ENCODE measurements at places on chromosomes 4 and X. TPM values are rescaled to one million over a fixed set of nuclear protein-coding genes. Genes with fewer than 3 reads are reported as not detected.

GRCh38 chr4:73127839-73128453 is 58.4 kb upstream of the COX18 start:
- DNase-seq, result no peak

Gene AKAP4
- total RNA-seq, result not detected

Gene MAGEA8
- total RNA-seq, result not detected

GRCh38 chrX:12206413-12206812 is 68.1 kb downstream of the FRMPD4 start:
- no peak for DNase-seq

- DNase-seq, result no peak
Measured at GRCh38 chrX:46634577-46634976, 61.0 kb downstream of the CHST7 start.

Gene CLDN22
- not detected for total RNA-seq

DNA sequence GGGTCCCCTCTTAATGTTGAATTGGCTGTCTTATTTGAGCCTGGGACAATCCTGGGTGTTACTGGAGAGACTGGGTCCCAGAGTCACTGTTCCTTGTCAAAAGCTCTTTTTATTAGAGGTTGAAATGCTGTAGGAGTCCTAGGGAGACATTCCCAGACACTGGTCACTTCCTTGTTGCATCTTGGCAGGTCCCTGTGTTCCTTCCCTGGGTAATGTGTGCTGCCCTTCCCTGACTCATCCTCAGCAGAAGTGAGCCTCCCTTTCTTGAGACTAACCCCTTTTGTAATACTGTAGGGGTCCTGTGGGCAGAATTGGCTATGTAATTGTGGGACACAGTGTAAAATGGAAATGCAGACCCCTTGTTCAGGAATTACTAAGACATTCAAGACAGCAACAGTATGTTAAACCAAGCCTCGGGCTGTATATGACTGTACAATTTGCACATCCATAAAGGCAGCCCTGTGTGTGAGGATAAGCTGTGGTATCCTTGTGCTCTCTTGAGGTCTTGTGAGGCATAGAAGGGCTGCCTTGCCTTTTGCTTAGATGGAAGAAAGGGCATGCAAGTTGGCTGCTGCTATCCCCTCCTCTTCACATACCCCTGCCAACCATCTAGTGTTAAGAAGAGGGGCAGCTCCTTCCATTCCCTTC is 53.5 kb downstream of the DCLK2 start:
- DNase-seq, result no peak

- DNase-seq, result no peak
Measured at GRCh38 chrX:86028681-86029080, 18.7 kb downstream of the CHM start.

- no peak for DNase-seq
Measured at GRCh38 chr4:150280081-150280895, 202.0 kb downstream of the DCLK2 start.

Gene FAM184B
- total RNA-seq, result 0.03 TPM

Gene VCX3B
- not detected for total RNA-seq

DNA sequence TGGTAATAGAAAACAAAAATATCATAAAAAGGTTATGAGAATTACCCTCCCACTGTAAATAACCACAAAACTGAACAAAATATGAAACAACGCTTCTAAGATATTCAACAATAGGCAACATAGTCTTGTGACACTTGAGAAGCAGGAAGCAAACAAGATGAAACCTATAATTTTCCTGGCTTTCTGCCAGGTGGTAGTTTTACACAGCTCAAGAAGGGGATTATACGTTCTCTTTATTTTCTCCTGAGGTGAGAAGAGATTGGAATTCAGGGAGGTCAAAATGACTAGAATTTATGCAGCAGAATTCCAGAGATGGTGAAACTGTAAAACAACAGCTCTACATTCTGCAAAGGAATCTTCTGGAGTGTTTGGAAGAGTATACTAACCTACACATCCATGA is 186.0 kb downstream of the HHIP start:
- DNase-seq, result no peak

DNA sequence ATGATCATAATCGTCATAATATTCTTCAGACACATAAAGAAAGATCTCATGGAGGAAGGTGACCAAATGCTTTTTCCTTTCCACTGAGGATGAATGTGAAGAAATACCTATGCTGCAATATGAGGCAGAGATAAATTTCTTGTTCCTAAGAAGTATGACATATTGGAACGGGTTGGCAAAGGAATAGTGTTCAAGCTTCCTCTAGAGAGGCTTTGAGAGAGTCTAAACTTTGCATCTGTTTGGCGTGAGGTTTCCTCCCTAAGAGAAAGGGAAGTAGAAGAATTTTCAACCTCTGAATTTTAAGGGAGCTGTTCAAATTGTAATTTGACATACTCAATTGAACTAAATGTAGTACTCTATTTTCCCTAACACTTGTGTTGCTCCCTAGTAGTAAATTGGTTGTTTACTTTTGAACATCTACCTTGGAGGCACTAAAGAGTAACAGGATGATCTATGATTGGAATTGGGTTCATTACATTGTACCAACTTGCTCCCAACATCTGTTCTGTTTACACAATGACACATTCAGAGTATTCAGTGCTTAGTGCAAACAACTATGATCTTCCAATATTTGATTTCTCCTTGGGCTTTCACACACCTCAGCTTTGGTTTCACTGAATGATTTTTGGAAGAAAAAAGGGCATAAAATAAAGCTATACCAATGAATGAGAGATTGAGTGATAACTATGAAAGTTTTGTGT is 122.0 kb downstream of the CORIN start:
- DNase-seq, result no peak

DNA sequence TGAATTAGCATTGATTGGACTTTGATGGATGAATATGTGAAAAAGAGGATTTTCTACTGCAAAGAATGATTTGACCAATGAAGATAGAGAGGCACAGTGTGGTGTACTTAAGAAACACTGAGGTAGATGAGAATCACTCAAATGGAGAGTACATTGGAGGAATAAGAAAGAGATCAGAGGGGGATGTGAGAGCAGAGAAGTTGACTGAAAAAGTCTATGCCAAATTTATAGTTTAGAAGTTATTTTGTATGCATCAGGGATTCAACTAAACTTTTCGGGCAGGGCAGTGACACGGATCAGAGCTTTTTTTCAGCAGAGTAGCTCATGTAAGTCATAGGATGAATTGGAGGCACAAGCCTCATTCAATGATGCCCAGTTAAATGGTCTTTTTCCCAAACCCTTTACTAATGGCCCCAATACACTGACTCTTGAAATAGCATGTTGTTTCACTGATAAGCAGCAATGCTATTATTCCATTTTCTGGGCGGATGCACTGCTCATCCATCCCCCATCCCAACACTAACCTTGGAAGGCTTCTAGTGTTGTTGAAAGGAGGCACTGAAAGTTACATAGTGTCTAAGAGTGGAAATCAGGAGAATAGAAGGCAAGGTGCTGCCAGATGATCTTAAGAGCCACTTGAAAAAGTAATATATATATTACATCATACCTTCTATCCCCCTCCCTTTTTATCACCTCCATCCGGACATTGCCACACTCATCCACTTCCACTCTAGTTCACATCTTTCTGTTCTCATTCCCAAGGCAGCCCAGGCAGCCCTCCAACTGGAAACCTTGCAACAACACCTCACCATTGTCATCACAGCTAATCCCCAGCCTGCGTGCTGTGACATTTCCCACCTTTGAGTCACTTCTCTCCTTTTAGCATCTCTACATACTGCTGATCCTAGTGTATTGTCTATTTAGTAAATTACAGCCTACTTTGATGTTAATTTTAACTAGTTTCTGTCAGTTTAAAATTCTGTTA is 46.1 kb downstream of the ARHGAP24 start:
- no peak for DNase-seq

Gene TFDP3
- not detected for total RNA-seq

DNA sequence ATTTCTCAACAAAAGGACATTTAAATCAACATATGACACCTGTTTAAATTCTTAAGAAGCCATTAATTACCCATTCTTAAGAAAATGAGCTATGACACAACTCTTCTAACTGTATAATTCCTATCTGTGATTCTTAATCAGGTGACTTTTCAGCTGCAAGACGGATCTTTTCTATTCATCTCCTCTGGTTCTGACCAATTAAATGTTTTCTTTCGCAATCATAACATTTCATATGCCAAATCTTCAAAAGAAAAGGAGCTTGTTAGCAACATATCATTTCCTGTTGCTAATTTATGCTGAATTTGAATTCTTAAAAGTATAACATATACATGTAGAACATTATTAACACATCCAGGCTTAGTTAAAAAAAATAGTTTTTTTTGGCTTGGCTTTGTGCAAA is 62.5 kb downstream of the SEL1L3 start:
- no peak for DNase-seq

Gene LDB2
- 33.3 TPM for total RNA-seq

GRCh38 chr4:108483079-108483478 is 137.3 kb upstream of the RPL34 start:
- DNase-seq, result no peak

Gene STK32B
- 0.22 TPM for total RNA-seq

- no peak for DNase-seq
Measured at GRCh38 chrX:105869701-105870100, 47.4 kb downstream of the NRK start.

DNA sequence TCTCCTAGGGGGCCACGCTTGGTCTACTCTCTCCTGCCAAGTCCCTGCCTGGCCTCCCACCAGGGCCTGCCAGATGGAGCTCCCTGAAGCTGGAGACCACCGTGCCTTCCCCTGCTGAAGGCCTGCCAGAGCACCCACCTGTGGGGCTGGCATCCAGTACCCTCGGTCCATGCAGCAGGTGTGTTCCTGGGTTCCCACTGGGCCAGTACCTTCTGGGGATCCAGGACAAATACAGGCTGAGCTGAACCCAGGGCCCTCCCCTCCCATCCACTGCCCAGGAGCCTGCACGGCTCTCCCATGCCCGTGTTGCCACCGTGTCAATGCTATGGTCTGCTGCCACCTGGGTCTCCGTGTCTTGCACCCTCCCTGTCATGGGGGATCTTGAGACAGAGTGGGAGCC is 68.8 kb downstream of the ABLIM2 start:
- DNase-seq, result no peak

DNA sequence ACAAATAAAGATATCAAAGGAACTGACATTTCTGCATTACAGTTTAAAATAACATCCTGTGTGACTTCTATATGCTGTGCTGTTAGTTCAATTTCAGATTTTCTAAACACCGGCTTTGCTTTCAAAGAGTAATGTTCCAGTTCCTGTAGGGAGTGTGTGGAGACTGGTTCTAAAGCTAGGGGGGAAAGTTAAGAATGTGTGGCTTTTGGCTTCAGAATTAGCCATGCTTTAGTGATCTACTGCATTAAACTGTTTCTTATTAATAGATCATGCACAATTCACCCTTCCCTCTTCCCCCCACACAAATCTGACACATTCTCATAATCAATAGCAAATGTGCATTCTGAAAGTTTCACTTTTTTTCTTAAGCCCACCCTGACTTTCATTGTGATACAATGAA is 32.0 kb upstream of the DKK2 start:
- DNase-seq, result no peak

DNA sequence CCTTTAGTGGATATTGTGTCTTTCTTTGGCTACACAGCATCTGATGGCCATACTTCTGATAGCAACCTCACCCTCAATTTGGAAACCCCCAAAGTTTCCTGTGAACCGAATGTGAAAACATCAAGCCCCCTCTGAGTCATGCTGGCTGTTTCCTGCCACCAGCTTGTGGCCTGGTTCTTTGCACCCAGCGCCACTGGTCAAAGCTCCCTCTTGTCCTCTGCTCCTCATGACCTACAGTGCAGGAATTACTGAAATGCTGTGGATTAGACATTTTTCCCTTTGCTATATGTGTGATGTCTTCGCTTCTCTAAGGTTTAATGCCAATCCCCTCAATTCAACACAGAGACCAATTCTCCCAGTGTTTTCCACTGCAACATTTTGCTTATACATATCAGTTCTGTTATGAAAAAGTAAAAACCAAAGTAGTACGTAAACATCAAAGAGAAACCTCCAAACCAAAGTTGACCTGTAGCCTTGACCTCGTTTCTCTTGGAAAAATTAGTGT is 224.0 kb upstream of the TENM3 start:
- DNase-seq, result no peak

Gene PLK4
- total RNA-seq, result 0.75 TPM

Gene SMIM31
- total RNA-seq, result not detected

DNA sequence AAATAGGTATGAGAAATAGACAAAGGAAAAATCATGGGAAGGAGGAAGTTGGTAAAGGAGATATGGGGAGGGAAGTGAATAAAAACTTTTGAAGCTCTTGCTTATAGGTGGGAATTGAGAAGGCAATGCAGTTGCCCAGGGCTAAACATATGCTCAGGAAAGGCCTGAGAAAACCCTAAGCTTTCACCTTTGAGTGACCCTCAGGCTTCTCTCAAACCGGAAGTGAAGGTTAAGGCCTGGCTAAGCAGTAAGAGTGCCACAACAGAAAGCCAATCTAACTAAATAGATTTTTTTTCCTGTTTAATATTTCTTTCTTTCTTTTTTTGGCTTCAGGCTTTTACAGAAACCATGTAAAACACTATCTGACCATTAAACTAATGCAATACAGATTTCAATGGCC is 69.5 kb upstream of the GABRA3 start:
- no peak for DNase-seq

DNA sequence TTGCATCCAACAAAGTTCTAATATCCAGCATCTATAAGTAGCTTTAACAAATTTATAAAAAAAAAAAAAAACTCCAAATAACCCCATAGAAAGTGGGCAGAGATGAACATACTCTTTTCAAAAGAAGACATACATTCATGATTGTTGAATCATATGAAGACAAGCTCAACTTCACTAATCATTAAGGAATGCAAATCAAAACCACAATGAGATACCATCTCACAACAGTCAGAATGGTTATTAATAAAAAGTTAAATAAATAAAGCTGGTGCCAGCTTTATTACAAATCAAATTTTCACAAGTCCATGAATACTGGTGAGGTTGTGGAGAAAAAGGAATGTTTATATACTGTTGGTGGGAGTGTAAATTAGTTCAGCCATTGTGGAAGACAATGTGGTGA is 592.0 kb downstream of the IQCM start:
- no peak for DNase-seq

Gene PPARGC1A
- total RNA-seq, result 99.6 TPM

- no peak for DNase-seq
Measured at GRCh38 chrX:142891046-142891445, 134.7 kb upstream of the SPANXN4 start.

GRCh38 chr4:119286377-119287002 is 35.4 kb downstream of the FABP2 start:
- DNase-seq, result no peak

DNA sequence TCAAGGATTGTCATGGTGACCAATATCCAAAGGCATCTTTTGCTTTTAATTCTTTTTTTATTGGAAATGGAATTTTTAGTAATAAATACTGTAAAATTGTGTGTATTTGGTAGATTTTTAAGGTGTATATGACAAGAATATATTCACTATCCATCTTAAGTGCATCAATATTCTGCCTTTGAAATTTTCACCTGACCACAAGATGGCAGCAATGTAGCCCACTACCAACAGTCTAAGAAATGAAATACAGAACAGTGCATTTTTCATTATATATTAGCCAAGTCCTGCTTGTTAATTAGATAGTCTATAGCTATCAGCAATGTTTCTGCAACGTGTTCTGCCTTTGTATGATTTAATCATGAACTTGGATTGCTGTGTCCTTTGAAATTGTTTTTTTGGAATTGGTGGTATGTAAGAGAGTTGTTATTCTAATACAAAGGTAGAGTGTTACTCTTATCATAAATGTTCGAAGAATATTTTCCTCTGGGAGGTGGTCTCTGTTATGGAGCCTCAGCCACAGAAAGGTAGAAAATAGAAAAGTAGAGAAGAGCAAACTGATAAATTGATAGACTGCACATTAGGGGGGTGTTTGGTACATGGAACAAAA is 38.2 kb downstream of the HPGDS start:
- DNase-seq, result no peak

Data from cardiac septum (tissue), 1 donor.